ENCODE measurements at places on chromosomes 5 and 9.

DNA sequence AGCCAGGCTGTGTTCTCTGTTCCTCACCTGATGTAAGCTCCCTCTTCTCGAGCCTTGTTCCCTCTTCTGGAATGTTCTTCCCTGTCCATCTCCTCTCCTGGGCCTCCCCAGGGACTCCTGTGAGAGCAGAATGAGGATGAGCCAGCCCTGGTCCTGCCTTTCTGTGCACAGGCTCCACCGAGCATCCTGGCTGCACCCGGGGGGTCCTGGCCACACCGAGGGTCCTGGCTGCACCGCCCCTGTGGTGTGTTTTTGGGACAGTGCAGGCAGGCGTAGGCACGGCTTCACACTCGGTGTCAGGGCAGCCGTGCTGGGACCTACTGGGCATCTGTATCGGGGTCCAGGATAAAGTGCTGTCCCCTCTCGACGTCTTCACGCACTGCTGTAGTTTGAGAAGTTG lies 17.8 kb downstream of the FBXW5 start:
- no peak for DNase-seq

DNA sequence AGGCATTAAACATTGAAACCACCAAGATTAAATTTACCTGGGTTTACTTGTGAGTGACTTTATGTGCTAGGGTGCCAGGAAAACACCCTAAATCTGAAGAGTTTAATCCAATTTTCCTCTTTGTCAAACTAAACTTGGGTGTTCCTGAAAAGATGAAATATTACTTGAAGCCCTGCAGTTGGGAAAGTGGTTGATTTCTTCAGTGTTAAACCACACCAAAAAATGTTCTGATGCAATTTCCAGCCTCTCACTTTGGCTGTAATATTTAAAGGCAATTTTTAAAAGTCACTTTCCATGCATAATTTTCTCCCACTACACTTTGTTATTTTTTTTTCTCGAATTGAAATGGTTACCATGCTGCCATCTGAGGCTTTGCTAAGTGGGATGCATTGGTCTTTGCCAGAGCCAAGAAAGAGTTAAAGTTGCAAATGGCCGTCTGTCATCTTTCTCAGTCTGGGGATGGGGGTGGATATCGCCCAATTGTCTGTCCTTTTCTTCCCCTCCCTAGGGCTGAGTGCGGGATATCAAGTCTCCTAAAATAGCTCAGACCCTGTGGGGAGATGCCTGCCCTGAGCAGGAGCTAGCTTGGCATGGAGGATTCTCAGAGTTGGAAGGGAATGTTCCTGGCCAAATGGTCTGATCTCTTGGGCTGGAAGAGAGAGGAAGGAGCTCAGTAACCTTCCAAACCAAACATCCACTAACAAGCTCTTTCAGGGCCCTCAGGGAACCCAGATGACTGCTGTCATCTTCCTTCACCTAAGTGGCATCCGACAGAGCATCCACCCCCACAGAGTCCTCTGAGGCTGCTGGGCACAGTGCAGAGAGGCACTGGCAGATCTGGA lies 13.6 kb upstream of the SHB start:
- DNase-seq, result no peak

DNA sequence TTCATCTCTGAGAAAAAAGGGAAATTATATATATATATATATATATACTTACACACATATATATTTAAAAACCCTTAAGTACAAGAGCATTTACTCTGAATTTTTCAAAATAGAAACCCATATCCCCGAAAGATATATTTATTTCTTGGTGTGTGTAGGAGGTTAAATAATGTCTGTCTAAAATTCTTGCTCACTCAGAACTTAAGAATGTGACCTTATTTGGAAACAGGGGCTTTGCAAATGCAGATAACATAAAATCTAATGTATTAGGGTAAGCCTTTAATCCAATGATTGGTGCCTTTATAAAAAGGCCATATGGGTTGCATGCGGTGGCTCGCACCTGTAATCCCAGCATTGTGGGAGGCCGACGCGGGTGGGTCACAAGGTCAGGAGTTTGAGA lies 517.3 kb upstream of the TLE4 start:
- DNase-seq, result no peak

GRCh38 chr9:33331377-33331891 lies 41.1 kb downstream of the NFX1 start:
- no peak for DNase-seq

DNA sequence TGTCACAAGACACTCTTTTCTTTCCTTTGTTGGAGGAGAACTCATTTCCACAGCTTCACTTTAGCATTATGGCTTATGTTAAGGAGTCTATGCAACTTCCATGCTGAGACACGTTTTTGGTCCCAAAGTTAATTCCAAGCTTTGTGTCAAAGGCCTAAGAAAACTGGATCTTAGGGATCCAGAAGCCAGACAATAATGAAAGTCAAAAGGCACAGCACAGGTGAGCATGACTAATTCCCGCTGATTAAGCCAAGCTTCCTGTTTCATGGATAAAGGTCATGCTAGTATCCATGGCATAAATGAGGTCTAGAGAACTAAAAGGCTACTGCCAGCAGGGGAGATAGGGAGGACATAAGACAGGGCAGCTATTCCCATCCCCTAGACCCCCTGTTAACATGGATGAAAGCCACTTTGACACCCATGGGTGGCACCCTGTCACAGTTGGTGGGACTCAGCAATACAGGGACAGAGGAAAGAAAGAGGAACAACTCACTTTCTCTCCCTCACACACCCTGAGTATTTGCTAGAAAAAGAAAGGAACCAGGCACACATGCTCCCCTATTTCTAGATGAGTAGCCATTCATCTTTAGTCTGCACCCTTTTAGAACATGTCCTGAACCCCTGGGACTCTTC lies 438.1 kb upstream of the CDH9 start:
- DNase-seq, result no peak

- no peak for DNase-seq
Measured at GRCh38 chr5:132044207-132044606, 16.2 kb upstream of the IL3 start.

All from stimulated activated CD4-positive, alpha-beta T cell treated with anti-CD3 and anti-CD28 coated beads, Interleukin-1b, Interleukin-23, amount 100 ng/mL, for 4 hours (primary cell).